SK-MEL-5 (cell line): ENCODE measurements at places on chromosomes 2 and 18.

- no peak for DNase-seq
These were observed 8.8 kb upstream of the DUSP2 start for GRCh38 chr2:96153991-96154431.

DNA sequence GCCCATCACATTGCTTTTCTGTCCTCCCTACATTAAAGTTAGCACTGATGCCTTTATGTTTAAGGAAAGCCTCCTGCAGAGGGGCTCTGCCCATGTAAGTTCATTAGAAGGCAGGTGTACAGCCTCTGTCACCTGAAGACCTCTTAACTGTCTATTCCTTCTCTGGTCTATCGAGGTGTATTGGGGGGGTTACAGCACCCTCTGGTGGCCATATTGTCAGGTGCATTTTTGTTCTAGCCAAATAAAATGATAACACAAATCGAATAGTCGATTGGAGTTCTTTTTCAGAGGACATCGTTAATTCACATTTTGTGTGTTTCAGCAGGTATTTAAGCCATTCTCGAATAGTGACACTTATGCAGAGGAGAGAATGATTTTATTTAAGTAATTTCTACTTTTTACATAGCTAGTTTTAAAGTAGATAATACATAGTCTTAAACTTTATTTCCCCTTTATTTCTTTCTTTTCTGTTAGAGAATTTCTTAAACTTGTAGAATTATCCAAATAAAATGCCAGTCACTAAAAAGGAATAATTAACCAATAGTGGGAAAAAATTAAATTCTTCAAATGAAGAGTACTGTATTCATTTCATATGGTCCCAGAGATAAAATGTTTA, 136.8 kb downstream of the NEDD4L start:
- peak; percentile 61 for DNase-seq

DNA sequence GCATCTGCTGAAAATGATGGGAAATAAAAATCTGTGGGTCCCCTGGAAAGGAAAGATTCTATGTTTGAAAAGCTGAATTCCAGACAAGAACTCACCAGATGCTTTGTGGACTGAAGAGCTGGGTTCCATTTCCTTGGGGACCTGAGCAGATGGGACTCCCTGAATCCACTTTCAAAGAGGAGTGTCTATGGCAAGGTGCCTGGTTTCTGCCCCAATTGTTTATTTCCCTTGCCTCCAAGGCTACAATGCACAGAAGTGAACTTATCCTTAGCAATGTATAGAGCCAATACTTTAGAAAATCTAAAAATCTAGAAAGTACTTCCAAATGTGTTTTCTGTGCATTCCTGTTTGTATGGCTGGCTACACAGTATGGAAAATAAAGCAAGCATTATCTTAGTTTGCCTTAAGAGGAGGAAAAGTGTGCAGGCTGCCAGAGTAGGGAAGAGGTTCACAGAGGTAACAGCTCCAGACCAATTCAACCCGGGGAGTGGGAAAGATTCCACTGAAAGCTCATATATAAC, 420.5 kb downstream of the NRXN1 start:
- no peak for DNase-seq

GRCh38 chr2:237717366-237718276, 81.0 kb upstream of the RBM44 start:
- no peak for DNase-seq

GRCh38 chr18:51342815-51343214, 145.3 kb upstream of the MEX3C start:
- no peak for DNase-seq

DNA sequence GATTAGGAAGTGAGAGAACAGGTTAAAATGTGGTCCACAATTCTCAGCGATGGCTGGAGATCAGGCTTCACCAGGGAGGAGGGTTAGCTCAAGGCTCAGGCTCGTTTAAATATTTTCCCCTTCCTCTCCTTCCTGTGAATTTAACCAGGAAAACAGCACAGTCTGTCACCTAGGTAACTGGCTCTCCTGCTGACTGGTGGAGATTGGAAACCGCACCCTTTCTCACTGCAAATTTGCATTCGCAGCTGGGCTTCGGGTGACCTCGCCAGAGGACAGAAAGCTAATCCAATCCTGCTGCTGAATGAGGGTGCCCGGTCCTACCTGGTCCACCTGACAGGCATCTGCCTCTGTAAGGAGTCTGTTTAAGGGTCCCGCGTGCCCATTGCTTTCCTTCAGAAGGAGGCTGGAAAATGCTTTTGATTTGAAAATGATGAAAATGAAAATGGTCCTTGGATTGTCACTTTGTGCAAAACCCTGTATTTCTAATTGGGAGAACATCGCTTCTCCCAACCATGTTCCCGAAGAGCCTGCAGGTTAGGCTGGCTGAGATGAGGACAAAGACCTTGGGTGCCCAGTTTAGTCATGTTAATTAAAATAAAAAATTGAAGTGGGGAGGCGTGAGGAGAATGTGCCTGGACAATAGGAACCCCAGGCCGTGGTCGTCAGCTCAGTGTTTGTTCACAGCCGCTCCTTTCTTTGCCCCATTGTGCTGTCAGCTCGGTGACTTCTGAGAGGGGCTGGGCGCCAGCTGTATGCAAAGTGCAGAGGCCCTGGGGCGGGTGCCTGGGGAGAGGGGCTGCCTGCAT, 43.4 kb upstream of the MTCL1 start:
- no peak for DNase-seq

DNA sequence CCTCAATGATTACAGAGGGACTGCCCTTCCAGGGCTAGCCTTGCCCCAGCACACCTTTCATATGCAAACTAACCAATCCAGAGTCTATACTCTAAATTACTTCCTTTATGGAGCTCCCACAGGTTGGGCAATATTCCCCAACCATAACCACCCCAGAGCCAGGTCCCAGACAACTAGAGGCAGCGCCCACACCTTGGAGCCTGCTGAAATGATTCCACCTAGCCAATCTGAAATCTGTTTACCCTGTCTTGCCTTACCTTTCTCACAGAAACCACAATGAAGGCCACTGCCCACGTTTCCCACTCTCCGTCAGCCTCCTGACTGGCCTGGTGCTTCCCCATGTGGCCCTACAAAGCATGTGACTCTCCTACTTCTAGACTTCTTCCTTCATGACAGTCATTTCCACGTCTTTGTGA, 62.0 kb downstream of the REEP1 start:
- DNase-seq: no peak

- no peak for DNase-seq
These were observed 84.1 kb downstream of the XIRP2 start for GRCh38 chr2:166972418-166972817.

- DNase-seq: peak; percentile 86
These were observed 83.0 kb upstream of the ZNF532 start for GRCh38 chr18:58781627-58782194.

GRCh38 chr2:149393614-149394013, 63.2 kb downstream of the LYPD6 start:
- DNase-seq: no peak

DNA sequence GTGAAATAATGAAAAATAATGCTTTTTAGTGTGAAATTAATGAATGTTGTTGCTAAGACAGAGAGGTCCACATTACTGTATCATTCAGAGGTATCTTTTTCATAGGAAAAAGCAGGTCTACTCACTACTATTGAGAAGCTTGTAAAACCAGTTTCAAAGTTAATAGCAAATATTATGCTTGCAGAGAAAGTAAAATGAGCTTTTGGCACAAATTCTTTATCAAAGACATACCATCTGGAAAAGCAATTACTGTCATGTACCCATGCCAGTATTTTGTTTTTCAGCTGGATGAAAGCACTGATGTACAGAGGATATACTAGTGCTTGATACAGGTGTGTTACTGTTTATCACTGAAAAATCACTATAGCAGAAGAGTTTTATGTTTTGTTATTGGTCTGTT, 77.5 kb downstream of the NCOA1 start:
- no peak for DNase-seq

DNA sequence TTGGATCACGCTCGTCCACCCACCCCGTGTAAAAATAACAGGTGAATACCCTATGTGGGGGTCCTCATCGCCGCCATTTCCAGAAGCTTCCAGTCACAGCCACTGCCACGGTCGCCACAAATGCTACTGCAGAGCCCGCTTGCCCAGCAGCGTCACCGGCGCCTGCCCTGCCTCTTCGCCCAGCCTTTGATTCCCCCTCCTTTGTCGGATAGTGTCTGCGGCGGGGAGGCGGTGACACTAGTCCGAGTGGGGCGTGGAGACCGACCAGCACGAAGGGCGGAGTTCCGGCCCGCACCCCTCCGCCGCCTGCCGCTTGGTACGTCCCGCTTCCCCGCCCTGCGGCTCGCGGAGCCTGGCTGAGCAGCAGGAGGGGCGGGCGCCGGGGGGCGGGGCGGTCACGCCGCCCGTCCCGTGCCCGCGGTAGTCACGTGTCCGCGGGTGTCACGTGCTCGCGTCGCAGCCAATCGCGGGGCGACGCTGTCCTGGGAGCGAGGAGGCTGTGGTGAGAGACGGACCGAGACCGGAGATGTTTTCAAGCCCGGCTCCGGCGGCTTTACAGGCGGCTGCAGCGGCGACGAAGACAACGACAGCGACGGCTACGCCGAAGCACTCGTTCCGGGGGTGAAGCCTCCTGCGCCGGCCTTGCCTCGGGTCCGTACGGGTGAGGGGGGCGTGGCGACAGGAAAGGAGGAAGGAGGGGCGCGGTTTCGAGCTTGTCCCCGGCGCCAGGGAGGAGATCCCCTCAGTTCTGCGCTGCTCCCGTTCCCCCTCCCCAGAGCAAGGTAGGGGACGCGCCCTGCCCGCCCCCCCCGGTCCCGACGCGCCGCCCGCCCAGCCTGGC, at the start of gene ANKRD12:
Gene ANKRD12, plus strand, starts transcription at position 467 of the 841 bp plus-strand sequence. CDS start 45,652 bp downstream, outside the sequence.
- peak; percentile 90 for DNase-seq

DNA sequence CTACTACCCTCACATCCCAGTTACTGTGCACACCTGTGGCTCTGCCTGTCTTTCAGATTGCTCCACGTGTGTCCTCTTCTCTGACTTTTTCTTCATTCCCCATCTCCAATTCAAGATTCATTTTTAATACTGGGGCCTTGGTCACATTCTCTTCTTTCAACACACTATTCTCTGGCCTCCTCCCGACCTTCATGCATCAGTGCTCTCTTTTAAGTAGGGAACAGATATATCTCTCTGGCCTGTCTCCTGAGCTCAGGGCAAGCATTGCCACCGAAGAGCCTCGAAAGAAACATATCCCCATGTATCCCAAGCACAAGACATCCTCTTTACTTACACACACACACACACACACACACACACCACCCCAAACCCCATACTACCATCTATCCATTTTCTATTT, 21.6 kb upstream of the PAX8 start:
- no peak for DNase-seq

DNA sequence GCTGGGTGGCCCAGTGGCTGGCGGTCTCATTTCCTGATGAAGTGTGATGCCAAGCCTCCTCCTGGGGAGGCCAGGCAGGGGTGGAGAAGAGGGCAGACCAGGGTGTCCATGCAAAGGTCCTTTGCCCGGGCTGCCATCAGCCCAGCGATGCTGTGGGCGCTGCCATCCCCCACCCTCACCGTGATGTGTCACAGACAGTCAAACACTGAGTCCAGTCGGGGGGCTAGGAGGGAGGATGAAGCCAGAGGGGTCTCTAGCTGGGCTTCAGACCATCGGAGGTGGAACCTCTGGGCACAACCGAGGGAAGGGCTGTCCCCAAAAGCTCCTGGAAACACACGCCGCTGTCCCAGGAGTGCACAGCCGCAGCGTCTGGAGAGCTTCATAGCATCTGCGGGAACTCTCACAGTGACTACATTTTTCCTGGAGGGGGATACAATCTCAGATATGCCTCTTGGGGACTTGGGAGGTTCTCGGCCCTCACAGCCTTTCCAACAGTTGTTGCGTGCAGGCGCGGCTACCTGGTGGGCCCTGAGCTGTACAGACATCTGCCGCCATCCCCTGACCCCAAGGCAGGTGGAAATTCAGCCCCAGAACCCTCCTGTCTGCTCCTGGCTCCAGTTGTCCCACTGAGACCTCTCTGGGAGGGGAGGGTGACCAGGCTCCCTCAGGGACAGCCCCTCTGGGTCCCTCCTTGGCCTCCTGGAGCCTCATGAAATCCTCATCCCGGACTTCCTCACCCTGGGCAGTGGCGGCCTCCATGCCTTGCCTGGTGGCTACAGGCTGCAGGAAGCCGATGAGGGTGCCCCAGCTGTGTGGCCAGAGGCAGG, 26.5 kb upstream of the OTOS start:
- no peak for DNase-seq

GRCh38 chr18:44803019-44803650, 122.4 kb downstream of the SETBP1 start:
- DNase-seq: no peak

GRCh38 chr2:176398243-176399073, 129.2 kb downstream of the MTX2 start:
- no peak for DNase-seq

- no peak for DNase-seq
These were observed 148.5 kb downstream of the PPP1R1C start for GRCh38 chr2:182134201-182134600.

GRCh38 chr2:110716959-110717645, 15.3 kb upstream of the ACOXL start:
- no peak for DNase-seq

DNA sequence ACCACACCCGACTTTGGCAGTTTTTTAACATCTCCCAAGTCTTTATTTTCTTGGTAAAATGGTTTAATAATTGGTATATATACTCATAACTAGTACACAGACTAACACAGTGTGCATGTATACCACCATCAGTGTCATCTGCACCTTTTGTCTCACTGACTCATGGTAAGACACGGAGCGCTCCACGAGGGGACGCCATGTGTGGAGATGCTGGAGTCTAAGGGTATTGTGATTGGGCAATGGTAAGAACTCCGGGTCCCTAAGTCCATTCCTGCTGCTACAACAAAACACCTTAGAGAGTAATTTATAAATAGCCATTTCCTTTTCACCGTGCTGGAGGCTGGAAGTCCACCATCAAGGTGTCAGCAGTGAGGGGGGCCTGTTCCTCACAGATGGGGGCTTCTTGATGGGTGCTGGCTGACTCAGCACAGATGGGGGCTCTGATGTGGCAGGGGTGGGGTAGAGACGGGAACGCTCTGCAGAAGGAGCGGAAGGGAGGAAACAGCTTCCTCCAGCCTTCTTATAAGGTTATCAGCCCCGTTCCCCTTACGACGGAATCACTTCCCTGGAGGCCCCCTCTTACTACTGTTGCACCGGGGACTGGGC, 42.0 kb upstream of the EDAR start:
- no peak for DNase-seq

GRCh38 chr2:42118754-42119569, 50.2 kb upstream of the EML4 start:
- DNase-seq: no peak

- DNase-seq: no peak
These were observed 1.6 kb downstream of the MAP4K4 start for GRCh38 chr2:101698844-101699754.

DNA sequence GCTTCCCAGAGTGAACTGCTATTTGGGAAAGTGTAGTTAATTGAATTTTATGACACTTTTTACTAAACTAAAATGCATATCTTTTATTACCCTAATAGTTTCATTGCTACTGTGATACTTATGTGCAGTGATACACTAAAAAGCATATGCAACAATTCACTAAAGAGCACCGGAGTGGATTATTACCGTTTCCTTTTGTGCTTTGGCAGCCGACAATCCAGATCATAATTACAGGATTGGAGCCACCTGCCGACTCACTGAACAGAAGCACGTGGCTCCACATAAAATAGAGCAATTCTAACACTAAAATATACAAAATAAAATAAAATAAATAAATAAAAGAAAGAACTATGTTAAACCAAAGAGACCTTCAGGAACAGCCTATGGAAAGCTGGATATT, 583.4 kb downstream of the NRXN1 start:
- DNase-seq: no peak

- no peak for DNase-seq
These were observed 341.6 kb upstream of the CDH7 start for GRCh38 chr18:65409261-65409660.

- no peak for DNase-seq
These were observed 451.4 kb upstream of the SLC14A2 start for GRCh38 chr18:45163871-45164270.
